Left ventricle myocardium inferior (tissue), 1 donor: ENCODE measurements at places on chromosomes 6 and 20. TPM values are rescaled to one million over a fixed set of nuclear protein-coding genes. Genes with fewer than 3 reads are reported as not detected.

The RGS17 gene
- total RNA-seq: 0.16 TPM

DNA sequence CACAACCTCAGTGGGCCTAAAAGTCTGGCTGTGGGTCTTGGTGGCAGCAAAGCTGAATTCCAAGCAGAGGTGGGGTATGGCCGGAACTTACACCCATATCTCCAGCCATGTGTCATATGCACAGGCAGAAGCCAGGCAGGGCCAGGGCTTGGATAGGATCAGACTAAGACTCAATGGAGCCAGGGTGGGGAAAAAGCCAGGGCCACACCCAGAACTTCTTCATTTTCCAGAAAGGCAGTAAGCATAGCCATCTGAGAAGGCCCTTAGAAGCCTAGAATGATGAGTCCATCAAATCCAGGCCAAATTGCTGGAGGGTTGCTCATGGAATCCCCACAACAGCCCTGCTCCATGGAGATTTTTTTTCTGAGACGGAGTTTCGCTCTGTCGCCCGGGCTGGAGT is 116.2 kb upstream of the SRSF6 start:
- DNase-seq: no peak

- no peak for DNase-seq
Measured at GRCh38 chr6:162697872-162698403, 29.6 kb downstream of the PRKN start.

DNA sequence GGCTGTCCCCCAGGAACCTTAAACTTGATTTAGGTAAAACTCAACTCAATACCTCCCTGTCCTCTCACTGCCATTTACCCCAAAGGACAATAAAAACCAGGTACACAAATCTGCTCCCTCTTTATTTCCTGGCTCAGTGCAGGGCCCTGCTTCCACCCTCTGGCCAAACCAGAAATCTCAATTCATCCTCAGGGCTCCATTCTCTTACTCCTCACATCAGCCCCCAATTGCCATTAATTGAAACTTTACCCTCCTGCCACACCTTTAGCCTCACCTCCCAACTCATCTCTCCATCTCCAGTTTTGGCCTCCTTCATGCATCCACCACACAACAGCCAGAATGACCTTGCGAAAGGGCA is 10.5 kb downstream of the ZBTB2 start:
- DNase-seq: no peak

DNA sequence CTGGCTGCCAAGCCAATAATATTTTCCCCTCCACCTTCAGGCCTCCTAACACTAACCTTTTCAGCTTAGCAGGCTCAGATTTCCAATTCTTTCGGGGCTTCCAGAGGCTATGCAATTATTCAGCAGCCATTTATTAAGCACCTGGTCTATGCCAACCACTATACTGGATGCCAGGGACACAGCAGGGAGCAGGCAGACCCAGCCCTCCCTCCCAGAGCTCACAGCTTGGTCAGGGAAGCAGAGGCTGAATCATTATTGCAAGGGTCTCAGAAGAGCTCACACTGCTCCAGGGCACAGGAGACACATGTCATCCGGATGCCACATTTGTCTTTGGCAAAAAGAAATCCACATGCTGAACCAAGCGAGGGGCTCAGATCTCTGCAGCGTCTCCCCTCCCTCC is 1.3 kb downstream of the BPIFB1 start:
- DNase-seq: no peak

GRCh38 chr6:100484474-100484873 is 19.8 kb upstream of the SIM1 start:
- no peak for DNase-seq

GRCh38 chr6:7726416-7727085 is 652 bp downstream of the BMP6 start:
- no peak for DNase-seq

The LAMP5 gene
- total RNA-seq: not detected

The KCNG1 gene
- total RNA-seq: 0.30 TPM

- DNase-seq: no peak
Measured at GRCh38 chr20:1394686-1395085, 1.8 kb upstream of the FKBP1A start.

The CST7 gene
- 0.66 TPM for total RNA-seq

- DNase-seq: no peak
Measured at GRCh38 chr6:32637219-32637880, at the start of gene HLA-DQA1. Gene HLA-DQA1, plus strand, starts transcription at chr6:32637406. Its CDS starts 53 bp downstream, at chr6:32637459.

DNA sequence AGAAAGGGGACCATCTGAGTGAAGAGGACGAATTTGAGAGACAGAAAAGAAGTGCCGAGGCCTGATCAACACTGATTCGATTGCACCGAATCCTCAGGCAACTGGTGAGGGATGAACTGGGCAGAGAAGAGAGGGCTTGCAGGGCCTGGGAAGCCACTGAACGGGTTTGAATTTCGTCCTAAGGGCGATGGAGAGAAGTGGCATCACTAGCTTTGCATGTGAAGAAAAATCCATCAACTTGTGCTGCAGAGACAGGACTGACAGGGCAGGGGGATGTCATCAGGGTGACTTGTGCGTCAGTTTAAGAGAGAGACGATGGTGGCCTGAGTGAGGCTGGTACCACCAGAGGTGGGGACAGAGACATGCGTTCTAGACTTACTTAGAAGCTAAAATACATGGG is 73.7 kb upstream of the SLC22A23 start:
- no peak for DNase-seq

The ARFGAP1 gene
- total RNA-seq: 33.4 TPM

GRCh38 chr6:137291441-137291840 is 72.3 kb upstream of the IFNGR1 start:
- DNase-seq: peak; percentile 33

The SNAP25 gene
- 0.22 TPM for total RNA-seq

The B3GAT2 gene
- total RNA-seq: not detected

DNA sequence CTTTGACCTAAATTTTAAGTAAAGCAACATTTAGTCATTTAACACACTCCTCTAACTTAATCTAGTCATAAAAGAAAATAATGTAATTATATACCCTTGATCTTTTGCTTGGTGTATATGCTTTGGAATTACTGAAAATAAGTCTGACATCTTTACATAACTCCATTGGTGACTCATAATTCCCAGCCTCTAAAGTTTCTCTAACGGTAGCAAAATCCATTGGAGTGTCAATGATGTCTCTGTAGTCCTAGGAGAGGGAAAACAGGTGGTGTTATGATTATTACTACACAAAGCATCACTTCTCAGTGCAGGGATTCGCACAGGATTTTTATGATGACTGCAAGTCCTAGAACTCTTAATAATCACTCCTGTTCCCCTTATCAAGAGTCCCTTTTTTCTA is 80.2 kb downstream of the IRAK1BP1 start:
- DNase-seq: no peak

DNA sequence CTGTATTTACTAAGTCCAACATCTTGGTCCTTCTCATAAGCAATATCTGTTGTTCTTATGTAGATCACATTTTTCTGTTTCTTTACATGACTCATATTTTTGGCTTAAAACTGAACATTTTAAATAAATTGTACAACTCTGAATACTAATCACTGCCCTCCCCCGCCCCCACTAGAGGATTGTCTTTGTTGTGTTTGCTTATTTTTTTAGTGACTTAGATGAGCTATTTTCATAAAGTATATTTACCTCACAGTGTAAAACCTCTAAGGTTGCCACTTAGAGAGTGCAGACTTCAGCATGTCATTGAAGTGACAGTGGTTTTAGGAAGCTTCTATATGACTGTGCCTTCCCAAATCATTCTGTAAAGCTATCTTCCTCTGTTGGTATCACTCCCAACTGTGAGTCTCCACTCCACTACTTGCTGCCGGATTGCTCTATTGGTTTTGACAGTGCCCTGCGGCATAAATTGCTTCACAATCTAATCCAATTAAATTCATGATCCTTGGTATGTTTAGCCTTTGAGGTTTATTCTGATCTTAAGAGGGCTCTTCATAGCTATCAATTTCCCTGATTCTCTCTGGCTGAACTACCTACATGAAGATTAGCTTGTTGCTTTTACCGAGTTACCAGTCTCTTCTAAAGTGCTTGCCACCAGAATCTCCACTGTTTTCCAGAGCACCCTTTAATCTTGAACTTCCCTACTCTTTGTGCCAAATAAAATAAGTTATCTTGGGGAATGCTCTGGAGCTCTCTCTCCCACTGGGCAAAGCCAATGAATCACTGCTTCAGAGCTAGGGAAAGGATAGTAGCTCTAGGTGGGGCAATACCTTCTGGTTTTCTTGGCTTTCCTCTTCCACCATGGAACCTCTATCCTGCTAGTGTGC is 33.0 kb downstream of the SPTLC3 start:
- DNase-seq: no peak

- no peak for DNase-seq
Measured at GRCh38 chr20:31695849-31696804, 26.5 kb downstream of the BCL2L1 start.

GRCh38 chr6:117534974-117535373 is 52.5 kb downstream of the DCBLD1 start:
- DNase-seq: no peak

The ZNF451 gene
- 25.5 TPM for total RNA-seq

DNA sequence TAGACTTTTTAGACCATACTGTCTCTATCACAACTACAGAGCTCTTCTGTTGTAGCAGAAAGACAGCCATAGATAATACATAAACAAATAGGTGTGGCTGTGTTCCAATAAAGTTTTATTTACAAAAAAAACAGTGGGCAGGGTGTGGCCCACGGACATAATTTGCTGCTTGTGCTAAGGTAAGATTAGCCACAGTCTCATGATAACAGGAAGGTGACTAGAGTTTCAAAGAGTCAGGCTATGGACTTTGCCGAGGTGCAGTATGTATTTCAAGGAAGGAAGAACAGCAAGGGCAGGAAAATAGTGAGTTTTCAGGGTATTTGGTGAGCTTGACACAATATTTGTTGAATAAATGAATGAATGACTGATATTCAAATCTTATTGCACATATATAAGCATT is 20.2 kb downstream of the SOBP start:
- DNase-seq: no peak

DNA sequence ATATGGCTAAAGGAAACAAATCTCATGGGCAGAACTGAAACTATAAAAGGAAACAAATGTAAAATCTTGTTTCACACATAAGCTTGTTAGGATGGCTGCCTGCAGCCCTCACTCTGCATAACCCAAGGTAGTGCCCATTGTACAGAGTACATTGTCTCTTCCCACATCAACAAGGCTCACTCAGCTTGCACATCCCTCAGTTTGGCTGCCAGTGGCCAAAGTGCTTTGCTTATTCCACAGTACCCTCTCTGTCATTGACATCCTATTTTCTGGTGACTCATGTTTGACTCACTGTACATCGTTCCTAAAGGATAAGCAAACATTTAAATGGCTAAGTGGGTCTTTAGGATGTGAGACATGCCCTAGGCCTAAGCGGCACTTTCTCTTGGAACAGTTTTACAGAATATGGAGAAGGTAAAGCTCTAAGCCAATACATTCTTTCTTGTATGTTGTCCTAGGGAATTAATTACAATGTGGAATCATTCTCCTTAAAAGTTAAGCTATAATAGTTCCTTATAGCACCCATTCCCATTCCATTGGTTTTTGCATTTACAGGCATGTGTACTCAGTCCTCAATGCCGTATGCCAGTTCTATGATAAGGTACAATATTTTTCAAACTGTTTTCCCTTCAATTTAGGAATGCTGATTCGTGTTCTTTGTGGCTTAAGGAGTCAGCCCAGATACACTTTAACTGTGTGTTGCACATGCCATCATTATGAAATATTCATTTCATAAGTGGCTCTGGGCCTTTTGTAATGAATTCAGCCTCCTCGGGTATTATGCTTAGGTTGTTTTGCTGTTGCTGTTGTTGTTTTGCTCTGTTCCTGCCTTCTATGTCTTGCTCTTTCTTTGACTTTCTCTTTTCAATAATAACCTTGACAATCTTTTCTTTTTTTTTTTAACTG is 5.5 kb downstream of the ANKEF1 start:
- DNase-seq: no peak

DNA sequence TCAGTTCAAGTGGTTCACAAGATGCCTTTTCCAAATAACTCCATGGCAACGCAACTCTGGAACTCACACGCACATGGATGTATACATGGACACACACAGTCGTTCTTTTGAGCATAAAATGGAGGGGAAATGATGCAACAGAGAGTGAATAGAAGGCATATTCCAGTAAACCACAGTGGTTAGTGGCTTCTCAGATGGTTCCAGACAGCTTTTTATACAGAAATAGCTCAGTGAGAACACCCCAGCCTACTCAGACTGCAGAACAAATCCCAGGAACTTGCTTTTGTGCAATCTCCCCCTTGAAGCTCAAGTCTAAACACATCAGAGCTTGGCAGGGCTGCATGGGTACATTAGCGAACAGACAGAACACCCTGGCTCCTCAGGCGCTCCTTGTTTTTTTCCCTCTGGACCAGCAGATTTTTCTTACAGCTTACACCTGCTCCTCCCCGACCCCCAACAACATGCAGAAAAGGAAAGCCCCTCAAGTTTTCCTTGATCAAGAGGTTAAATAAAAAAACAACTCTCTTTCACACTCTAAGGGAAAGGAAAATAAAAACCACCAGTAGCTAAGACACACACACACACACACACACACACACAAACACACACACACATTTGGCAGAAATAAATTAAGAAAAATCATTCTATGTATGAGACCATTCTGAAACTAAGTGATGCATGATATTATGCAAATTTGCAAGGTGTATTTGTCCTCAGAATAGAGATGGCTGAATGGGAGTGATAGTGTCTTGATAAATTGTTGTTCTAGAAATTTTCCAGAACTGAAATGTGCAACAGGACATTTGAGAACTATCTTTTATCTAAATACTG is 51.2 kb upstream of the RANBP9 start:
- DNase-seq: no peak

- DNase-seq: no peak
Measured at GRCh38 chr6:167000759-167001158, 1.6 kb downstream of the CEP43 start.

The RNF144B gene
- total RNA-seq: 14.1 TPM

The WFDC10B gene
- not detected for total RNA-seq

The UBE2J1 gene
- total RNA-seq: 13.1 TPM

The GPR6 gene
- not detected for total RNA-seq

DNA sequence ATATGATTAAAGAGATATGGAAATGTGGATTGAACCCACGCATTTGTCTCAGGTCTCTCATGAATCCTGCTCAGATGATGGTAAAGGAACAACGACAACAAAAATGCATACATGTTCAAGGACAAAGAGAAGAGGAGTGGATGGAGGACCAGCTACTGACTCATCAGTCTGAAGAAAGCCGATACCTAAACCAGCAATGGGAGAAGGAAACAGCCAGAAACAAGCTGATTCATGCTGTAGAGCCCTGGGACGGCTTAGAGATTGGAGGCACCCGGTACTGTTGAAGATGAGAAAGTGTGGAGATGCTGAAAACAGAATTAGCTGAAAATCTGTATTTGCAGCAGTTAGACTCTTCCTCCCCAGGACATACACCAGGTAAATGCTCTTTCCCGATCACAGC is 14.4 kb upstream of the RIPPLY2 start:
- no peak for DNase-seq

GRCh38 chr6:82095091-82095490 is 152.5 kb downstream of the IBTK start:
- no peak for DNase-seq
